ENCODE measurements at places on chromosomes 13 and 19.
A peak's percentile ranks its signal among the peaks of the same experiment; 100 is the strongest.

DNA sequence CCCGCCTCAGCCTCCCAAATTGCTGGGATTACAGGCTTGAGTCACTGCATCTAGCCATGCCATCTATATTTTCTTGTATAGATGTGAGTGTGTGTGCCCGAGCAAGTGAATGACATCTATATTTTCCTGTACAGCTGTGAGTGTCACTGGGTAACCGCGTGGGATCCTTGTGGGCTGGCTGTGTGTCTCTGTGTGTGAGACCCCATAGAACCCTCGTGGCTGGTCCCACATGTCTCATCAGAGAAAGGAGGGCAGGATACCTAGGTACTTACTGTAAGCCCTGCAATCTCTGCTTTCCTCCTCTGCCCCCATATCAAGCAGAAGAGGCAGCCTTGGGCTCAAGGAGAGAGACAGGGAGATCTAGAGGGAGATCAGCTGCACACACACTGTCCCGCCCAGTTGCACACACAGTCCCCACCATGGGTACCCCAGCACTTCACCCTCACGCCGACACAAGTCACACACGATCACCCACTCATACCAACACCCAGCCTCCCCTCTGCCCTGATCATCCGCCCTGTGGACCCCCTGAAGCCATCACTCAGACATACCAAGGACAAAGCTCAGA, 655 bp downstream of the DENND1C start:
- no peak for DNase-seq

DNA sequence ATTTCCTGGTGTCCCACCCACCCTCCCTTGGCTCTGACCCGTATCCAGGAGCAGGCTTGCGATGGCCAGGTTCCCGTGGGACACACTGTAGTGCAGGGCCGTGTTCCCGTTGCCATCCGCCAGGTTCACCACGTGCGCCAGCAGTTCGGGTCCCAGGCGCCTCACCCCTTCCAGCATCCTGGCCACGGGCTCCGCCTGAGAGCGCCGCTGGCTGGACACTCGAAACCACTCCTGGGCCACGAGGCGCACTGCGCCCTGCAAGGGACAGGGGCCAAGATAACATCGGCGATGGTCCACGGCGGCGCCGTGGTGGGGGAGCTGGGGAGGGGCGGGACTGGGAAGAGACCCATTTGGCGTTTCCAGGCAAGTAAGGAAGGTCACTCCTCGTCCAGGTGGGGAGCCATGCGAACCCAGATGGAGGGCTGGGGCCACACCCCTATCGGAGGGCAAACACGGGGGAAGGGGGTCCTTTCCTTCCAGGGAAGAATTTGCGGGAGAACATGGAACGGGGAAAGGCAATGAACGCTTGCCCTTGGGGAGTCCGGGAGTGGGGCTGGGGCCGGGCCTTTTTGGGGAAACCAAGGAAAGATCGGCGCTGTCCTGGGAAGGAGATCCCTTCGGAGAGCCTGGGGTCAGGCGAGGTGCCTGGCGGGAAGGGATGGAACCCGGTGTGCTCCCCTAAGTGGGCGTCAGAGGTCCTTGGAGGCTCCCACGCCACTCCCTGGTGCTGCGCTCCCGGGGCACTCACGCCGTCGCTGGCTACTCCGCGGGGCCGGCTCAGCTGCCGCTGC, 9.9 kb downstream of the KANK3 start:
- no peak for DNase-seq

DNA sequence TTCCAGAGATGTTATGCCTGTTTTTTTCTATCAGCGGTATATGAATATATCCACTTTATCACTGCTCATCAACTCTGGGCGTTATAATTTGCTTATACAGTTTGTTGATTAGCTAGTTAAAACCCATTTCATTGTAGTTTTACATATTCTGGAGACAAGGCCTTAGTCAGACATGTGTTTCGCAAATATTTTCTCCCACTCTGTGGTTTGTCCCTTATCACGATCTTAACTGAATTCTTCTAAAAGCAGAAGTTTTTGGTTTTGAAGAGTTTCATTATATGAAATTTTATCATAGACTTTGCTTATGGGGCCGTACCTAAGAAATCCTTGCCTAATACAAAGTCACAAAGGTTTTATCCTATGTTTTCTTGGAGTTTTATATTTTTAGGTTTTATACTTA, 84.6 kb downstream of the FRY start:
- no peak for DNase-seq

DNA sequence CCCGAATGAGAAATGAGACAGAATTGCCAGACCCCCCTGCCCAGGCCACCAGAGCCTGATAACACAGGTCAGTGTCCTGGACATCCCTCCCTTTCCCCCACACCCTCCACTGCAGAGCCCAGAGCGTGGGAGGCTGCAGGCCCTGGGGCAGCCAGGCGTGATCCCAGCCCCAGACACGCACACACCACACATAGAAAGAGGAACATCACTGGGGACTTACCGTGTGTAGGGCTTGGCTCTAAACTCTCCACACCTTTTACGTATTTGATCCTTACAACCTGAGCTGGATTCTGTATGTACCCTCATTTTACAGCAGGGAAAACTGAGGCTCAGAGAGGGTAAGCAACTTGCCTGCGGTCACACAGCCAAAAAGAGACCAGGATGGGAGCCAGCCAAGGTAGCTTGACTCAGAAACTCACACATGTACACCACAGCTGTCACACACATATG, 334 bp upstream of the ANGPTL6 start:
- no peak for DNase-seq

DNA sequence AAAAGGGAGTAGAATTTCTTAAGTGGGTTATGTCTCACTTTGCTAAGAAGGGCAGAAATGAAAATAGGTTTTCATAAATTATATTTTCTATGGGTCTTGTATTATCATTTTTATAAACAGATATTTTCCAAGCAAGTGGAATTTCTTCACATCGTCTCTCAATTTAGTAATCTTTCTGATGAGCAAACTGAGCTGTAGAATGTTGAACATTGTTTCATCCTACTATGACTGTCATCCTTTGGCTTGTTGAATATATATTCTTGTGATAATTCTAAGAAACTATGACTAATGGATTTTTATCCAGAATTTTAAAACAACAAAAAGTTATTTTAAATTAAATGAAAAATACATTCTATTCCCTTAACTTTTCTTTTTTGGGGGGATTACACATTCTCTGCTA, 313.8 kb downstream of the ENOX1 start:
- no peak for DNase-seq

- DNase-seq, result no peak
Observed at GRCh38 chr13:40639221-40639681, 27.2 kb downstream of the FOXO1 start.

GRCh38 chr13:74869846-74870245, 612.1 kb downstream of the TBC1D4 start:
- DNase-seq, result no peak

GRCh38 chr19:39506944-39507714, 7.8 kb upstream of the SELENOV start:
- DNase-seq, result no peak

- DNase-seq, result no peak
Observed at GRCh38 chr13:110359840-110360301, 52.8 kb downstream of the COL4A2 start.

GRCh38 chr13:100941377-100942368, 267.1 kb upstream of the TMTC4 start:
- peak; percentile 73 for DNase-seq

DNA sequence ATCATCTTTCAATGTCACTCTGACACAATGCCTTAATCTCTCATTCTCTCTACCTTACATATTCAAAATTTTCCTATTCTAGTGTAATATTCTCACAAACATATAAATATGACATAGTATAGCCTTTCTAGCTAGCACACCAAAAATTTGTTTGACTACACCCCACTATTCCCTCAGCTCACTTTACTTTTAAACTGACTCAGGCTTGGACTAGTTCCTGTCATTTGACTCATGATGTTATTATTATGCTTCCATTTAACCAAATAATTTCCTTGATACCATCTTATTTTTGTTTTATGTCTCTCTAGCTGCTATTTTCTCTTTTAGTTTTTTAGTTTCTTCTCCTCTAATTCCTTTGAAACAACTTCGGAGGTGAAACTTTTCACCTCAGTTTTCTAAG, 1745.6 kb upstream of the PCDH20 start:
- no peak for DNase-seq

Measured in NCI-H1092 treated with DMSO at 0.1 percent for 48 hours (cell line).